ENCODE measurements at places on chromosomes 12 and 14.

- no peak for DNase-seq
These were observed 42.5 kb upstream of the DIO3 start for GRCh38 chr14:101518611-101519473.

- DNase-seq, result peak; percentile 9
These were observed 113.5 kb upstream of the VASH1 start for GRCh38 chr14:76647697-76648298.

- no peak for DNase-seq
These were observed 507.5 kb downstream of the NAV3 start for GRCh38 chr12:78338054-78338785.

- no peak for DNase-seq
These were observed 23.3 kb upstream of the SLC6A12 start for GRCh38 chr12:237026-237815.

- no peak for DNase-seq
These were observed 21.4 kb upstream of the CKAP4 start for GRCh38 chr12:106269150-106269771.

DNA sequence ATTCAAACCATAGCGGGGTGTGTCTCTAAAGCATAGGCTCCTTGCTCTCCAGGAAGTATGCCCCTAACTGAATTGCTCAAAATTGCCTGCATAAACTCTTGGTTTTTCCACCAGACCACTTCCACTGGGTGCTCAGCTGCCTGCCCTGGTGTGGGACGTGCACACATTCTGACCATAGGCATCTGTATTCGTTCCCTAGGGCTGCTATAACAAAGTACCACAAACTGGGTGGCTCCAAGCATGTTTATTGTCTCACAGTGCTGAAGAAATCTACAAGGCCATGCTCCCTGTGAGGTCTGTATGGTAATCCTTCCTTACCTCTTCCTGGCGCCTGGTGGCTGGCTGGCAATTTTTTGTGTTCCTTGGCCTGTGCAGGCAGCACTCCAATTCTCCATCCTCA is 16.4 kb upstream of the GALNT6 start:
- DNase-seq, result no peak

- no peak for DNase-seq
These were observed 11.0 kb upstream of the AEBP2 start for GRCh38 chr12:19428246-19428645.

GRCh38 chr14:52119030-52119429 is 50.2 kb upstream of the NID2 start:
- no peak for DNase-seq

DNA sequence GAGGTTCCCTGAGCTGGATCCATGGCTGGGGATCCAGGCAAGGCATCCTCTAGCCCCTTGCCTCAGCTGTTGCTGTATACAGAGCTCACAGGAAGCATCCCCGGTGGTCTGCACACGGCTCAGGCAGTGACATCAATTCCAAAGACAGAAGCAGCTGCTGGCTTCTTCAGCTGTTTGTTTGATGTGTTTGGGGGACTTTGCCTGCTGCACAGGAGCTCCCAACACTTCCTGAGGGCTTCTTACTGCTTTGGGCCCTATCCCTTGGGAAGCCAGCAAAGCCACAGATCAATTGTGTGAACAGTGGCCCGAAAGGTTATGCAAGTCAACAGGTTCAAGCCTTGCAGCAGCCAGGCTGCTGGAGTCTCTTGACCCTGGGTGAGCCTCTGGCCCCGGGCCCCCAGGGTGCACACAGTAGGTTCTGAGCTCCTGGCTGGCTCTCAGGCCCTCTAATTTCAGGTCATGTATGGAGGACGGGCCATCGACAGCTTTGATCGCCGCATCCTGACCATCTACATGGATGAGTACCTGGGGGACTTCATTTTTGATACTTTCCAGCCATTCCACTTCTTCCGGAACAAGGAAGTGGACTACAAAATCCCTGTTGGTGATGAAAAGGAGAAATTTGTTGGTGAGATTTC is 42.6 kb downstream of the CCDC92 start:
- no peak for DNase-seq

- peak; percentile 52 for DNase-seq
These were observed 25.7 kb downstream of the TBC1D15 start for GRCh38 chr12:71865166-71865713.

DNA sequence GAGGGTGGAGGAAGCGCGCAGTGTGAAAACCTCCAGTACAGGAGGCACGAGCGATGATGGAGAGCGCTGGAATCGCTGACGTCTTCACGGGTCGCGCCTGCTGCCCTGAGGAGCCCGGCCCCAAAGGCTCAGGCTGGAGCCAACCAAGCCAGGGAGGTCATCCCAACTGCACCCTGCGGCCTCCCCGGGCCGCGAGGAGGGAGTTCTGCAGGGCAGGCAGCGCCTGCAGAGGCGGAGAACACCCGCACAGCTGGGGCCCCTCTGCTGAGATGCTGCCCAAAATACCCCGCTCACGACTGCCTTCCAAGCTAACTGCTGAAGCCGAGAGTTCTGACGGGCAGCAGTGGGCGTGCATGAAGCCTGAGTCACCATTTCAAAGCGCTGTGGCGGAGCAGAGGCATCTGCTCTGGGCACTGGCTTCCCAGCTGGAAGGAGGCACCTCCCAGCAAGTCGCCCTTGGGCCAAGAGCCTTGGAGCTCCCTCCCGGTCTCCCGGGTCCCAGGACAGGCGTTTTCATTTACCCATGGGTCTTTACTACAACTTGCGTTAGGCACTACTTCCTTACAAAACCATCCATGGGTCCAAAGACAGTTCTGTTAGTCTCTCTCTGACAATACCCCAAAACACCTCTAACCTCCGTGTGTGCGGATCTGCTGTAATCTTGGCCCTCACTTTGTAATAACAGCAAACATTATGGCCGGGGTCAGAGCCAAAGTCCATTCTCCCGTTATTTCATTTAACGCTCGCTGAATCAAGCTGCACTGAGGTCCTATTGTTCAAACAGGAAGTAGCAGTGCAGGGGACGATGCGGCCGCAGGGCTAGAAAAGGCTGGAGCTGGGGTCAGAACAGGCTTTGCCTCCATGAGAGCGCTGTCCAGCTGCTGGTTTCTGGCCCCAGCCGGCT is 60.1 kb upstream of the RIMBP2 start:
- DNase-seq, result no peak

GRCh38 chr12:26744697-26745440 is 88.1 kb downstream of the ITPR2 start:
- DNase-seq, result no peak

DNA sequence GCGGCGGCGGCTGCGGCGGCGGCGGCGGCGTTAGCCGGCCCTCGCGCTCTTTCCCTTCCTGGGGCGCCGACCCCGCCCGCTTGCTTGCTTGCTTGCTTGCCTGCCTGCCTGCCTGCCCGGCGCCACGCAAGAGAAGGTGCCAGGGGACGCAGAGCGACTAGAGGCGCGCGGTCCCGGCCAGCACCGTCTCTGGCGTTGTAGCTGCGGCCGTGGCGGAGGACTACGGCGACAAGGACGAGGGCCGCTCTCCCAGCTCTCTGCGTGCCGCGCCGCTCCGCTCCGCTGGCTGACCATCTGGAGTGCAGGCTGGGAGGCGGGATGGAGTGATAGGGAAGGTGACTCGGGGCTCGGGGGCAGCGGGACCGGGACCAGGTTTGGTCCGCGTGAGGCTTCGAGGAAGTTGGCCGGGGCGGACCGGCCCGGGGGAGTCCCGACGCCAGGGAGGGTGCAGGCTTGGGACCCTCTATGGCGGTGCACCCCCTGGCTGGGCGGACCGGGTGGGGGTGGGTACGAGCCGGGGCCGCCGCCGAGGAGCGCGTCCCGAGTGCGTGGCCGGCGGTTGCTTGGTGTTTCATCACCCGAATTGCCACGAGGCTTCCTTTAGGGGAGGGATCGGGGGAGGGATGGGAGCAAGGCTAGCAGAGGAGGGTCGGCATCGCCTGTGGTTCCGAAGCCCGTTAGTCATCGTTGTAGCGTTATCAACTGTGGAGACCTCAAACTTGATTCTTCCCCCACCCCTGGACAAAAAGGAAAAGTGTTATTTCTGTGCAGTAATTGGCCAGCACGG is 471 bp downstream of the XPOT start:
- DNase-seq, result peak; percentile 23

GRCh38 chr14:51482102-51482501 is 169.6 kb upstream of the FRMD6 start:
- DNase-seq, result no peak

DNA sequence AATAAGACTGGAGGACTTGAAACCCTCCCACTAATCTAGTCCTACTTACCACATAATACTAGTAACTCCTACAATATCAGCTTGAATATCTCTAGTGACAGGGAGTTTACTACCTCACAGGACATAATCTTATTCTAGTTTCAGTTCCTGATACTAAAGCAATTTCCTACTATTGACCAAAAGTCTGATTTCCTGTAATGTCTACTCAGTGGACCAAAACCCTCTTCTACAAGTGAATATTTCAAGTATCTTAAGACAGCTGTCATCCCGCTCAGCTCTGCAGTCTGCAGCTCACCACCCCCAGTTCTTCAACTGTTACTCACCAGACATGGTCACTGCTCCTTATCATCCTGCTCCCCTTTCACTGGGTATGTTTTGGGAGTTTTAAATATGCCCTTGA is 70.8 kb upstream of the TMCC3 start:
- DNase-seq, result no peak

- peak; percentile 11 for DNase-seq
These were observed 20.3 kb upstream of the SYCP3 start for GRCh38 chr12:101759396-101760047.

Measured in retinal pigment epithelial cell (primary cell).